ENCODE measurements at places on chromosomes 5 and 9.

- DNase-seq, result no peak
Measured at GRCh38 chr9:79812507-79813257, 240.9 kb downstream of the TLE4 start.

DNA sequence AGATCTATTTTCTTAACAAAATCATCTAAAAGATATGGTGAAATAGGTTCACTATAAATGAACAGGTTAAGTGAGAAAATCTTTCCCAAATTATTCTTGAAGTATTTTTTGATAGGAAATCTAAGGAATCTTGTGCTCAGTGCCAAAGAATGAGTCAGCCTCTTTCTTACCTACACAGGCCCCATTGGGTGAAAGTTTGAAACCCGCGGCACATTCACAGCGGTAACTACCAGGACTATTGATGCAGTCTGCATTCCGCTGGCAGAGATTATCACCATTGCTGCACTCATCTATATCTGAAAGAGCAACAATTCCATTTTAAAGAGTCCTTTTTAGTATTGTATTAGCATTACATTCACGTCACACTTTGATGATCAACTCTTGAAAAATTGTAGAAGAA is 221.8 kb downstream of the SLC12A2 start:
- no peak for DNase-seq

- DNase-seq, result no peak
Measured at GRCh38 chr9:103242025-103242424, 246.9 kb downstream of the CYLC2 start.

DNA sequence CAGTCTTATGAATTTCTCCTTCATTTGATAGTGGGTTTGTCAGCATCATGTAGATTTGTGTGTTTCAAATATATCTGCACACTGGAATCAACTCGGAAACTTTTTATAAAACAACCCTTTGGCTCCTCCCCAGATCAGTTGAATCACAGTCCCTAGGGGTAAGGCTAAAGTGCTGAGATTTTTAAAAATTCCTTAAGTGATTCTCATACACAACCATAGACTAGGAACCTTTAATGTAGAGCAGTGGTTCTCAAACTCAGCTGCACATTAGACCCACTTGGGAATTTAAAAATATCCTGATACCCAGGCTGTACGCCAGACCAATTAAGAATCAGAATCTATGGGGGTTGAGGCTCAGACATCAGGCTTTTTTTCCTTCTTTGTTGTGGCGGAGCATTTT is 17.5 kb upstream of the JAK2 start:
- peak; percentile 69 for DNase-seq

GRCh38 chr9:16689351-16689938 is 181.0 kb downstream of the BNC2 start:
- peak; percentile 41 for DNase-seq

DNA sequence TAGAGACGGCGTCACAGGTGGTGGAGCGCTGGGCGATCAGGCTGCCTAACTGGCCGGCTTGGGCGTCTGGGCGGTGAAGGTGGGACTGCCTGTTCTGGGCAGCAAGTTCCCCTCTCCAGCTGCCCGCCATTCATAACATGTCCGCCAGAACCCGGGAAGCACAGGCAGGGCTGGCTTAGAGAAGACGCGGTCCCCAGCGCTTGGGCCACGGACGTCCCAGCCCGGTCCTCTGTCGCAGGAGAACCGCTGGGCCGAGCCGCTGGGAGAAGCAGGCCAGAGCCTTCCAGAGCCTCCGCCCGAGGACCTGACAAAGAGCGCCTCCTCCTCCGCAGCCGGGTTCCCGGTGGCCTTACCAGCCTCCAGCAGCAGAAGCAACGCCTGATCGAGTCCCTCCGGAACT is 15.2 kb upstream of the HAND1 start:
- no peak for DNase-seq

GRCh38 chr9:107707915-107708441 is 218.4 kb upstream of the KLF4 start:
- peak; percentile 47 for DNase-seq

DNA sequence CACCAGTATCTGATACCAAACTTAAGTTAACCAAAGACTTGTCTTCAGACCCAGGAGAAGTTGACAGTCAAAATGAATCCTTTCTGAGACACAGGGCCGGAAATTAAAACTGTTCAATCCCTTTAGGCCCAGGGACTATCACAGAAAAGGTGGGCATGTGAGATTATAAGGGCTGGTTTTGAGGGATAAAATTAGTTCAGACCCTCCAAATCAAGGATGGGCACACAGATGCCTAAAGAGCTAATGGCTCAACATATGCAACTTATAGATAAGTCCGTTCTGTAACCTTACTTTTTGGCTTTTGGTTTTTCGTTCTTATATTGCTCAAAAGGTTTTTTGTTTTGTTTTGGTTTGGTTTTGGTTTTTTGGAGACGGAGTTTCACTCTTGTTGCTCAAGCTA is 129.6 kb upstream of the ABCA1 start:
- no peak for DNase-seq

DNA sequence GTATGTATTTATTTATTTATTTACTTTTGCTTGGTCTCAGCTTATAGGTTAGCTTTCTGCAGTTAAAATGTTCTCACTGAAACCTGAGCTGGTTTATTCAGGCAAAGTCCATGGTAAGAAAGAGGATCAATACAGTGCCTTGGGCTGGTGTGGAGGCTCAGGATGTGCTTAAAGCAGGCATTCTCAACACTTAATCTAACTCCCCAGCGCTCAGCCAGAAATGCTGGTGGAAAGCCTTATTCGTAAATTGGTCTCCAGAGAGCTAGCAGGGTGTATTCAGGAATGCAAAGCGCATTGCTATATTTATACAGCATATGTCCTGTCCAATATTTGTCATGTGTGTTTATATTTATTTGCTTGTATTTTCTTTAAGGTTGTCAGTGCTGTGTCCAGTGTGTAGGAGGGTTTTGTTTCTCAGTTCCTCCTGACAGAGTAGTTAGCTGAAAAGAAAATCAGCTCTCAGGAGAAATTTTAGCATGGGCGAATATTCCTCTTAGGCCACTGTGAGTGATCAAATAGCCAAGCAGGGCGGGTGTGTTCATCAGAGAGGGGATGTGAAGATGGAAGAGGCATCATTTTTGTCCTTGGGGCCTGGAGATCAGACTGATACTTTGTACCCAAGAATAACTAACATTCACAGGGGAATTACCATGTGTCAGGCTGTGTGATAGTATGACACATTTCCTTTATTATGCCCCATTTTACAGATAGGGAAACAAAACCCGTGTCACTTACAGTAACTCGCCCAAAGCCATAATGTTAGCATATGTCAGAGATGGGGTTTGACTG is 65.8 kb downstream of the DOCK2 start:
- peak; percentile 66 for DNase-seq

DNA sequence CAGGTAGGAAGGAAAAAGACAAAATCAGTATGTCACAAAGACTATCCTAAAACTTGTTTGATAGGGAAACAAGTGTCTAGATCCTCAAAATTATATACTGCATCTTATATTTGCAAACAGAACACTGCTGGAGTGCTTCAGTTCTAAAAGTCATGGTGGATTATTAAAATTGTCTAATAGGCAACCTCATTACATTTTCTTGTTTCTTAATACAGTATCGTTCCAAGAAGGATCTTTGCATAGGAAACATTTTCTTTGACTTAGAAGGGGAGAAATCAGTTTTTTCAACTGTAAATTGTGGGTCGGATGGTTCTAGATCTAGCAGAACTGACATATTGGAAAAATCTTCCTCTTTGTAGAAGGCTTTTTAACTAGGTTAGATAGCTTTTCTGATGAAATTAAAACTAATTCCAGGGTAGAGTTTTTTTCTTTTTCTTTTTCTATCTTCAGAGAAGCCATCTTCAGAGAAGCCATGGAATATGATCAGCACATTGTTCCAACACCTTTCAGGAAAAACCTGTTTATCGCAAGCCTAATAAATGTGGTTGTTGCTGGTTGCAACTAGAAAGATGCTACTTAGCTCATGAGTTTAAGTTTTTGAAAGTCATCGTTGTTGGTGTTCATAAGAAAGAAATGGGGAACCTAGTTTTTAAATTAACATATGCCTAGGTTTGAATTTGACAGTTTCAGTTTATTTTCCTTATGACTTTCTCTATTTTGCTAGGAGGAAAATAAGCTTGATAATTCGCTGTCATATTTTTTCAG is 7.4 kb downstream of the CPEB4 start:
- no peak for DNase-seq

DNA sequence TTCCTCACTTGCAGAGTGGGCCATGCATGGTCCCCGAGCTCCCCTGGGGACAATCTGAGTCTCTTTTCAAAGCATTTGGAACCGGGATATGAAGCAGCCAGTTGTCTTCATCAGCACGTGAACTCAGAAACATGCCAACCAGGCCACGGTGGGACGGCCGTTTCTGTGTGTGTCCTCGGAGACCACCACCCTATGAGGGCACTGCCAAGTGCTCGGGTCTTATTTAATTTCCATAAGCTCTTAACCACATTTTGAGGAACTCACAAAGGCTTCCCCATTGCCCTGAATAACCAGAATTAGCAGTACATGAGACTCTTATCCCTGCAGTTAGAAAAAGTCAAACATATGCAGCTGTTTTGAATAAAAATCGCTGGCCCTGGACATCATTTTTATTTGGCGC is 60.1 kb downstream of the OTULIN start:
- no peak for DNase-seq

- DNase-seq, result no peak
Measured at GRCh38 chr5:179868541-179868940, 9.9 kb upstream of the MRNIP start.

DNA sequence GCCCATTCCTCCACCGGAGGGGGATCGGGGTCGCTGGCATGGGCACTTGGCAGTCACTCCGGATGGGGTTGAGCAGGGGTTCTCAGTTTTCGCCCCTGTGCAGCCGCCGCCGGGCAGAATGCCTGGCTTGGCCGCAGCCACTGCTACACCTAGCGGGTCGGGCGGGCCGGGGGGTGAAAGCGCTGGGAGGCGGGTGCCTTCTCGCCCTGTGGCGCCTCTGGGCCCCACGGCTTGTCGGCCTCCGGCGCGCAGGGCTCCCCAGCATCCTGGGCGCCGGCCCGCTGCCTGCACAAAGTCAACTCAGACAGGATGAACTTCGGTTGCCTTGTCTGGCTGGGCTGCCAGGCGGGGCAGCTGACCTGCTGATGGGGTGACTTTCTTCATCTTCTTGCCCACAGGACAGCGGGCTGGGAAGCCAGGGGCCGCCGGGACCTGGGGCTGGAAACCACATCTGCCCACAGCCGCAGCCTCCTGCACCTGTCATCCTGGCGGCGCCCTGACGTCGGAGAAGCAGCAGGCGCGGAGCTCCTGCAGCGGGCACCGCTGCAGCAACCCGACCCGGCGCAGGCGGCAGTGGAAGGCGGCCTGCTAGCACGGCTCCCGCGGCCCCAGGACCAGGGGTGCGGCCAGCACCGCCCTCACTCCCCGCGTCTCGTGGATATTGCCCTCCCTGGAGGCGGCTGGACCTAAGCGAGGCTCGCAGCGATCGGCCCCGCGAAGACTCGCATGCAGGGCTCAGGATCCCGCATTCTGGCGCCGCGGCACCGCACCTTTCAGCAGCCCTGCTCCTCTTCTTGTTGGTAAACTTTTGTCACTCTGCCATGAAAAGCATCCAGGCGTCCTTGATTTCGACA is 1.3 kb upstream of the ANKRD18A start:
- no peak for DNase-seq

- no peak for DNase-seq
Measured at GRCh38 chr9:136971746-136972145, 5.6 kb upstream of the PTGDS start.

GRCh38 chr5:148033134-148033533 is 30.6 kb upstream of the SPINK5 start:
- no peak for DNase-seq

- peak; percentile 70 for DNase-seq
Measured at GRCh38 chr9:99259231-99259918, 37.3 kb downstream of the SEC61B start.

DNA sequence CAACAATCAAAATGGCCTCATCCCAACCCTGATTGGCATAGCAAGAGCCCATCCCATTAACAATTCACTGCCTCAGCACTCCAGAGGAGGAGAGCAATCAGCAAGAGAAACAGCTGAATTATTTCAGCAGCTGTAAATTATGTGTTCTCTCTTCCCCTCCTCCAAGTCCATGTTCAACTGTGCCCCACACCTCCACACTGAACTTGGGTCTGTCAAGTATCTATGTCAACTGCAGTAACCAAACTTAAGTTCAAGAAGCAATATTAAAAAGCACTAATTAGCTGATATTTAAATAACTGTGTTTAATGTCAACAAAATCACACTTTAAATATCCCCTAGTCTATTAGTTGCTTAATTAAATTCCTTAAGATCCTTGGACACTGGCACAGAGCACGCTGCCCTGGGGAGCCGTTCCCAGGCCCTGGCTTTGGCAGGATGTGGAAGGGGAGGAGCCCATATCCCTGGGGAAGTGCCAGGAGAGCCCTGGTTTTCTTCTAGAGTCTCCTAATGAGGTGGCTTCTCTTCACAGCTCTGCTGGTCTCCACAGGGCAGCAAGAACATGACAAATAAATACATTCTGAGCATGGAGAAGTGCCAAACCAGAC is 50.6 kb downstream of the SIL1 start:
- DNase-seq, result peak; percentile 86

DNA sequence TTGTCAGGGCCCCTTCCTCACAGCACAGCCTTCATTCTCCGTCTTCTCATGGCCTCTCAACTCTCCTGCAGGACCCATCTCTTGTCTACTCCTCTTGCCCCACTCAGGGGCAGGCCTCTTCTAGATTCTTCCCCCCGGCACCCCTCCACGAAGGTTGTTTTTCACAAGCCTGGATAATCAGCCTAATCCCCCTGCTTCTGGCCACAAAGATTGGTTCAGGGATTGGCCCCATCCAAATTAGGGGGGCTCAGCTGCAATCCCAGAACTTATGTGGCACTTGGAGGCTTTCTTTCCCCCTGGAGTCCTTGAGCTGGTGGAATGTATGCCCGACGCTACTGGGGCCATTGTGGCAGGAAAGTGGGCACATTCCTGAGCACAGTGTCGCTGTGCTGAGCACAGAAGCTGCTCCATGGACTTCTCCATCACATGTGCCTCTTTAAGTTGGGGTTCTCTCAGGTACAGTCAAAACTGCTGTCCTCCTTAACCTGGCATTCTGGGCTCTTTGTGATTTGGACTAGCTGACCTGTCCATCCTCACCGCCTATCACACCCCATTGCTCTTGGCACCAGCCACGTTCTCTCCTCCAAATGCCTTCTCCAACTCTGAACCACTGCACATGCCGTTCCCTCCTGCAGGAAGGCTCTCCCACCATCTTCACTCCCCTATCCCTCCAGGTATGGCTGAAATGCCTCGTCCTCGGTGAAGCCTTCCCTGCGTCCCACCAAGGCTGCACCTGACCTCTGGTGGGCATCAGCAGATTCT is 66.8 kb upstream of the RNF130 start:
- no peak for DNase-seq

GRCh38 chr5:100787648-100788047 is 115.4 kb downstream of the ST8SIA4 start:
- DNase-seq, result no peak

GRCh38 chr9:22165144-22165543 is 156.0 kb upstream of the CDKN2B start:
- no peak for DNase-seq
